Stimulated activated CD4-positive, alpha-beta T cell treated with anti-CD3 and anti-CD28 coated beads, Interleukin-12 subunit alpha, Interleukin-12 subunit beta, amount 100 ng/mL, for 4 hours (primary cell): ENCODE measurements at places on chromosomes 4 and X.

- DNase-seq = no peak
These were observed 317.7 kb upstream of the ANXA10 start for GRCh38 chr4:167774646-167775045.

- DNase-seq = no peak
These were observed 15.0 kb downstream of the TRPC5 start for GRCh38 chrX:112067601-112068000.

- DNase-seq = no peak
These were observed 1372.3 kb downstream of the STIM2 start for GRCh38 chr4:28232951-28233350.

- DNase-seq = peak; percentile 32
These were observed 276.6 kb downstream of the BCOR start for GRCh38 chrX:39820938-39821708.

GRCh38 chr4:71602289-71602900 is 181.5 kb downstream of the GC start:
- no peak for DNase-seq

- DNase-seq = no peak
These were observed 5.5 kb downstream of the GSTCD start for GRCh38 chr4:105714071-105714521.

DNA sequence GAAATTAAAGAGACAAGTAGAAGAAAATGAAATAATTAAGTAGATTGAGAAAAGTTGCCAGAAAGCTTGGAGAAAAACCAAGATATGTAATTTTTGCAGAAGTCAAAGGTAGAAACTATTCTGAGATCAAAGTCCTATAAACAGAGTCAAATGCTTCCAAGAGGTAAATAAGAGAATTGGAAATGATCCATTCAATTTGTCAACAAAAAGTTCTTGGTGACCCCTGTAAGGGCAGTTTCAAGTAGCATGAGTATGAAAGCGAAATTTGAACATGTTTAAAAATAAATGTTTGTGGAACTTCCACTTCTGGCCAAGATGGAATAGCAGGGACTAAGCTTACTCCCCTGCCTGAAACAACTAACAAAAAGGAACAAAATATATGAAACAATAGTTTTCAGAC is 562.0 kb downstream of the SMARCA1 start:
- no peak for DNase-seq

- DNase-seq = no peak
These were observed 152.2 kb downstream of the ASMT start for GRCh38 chrX:1767026-1767425.
